ENCODE measurements at places on chromosomes 1 and 21.

DNA sequence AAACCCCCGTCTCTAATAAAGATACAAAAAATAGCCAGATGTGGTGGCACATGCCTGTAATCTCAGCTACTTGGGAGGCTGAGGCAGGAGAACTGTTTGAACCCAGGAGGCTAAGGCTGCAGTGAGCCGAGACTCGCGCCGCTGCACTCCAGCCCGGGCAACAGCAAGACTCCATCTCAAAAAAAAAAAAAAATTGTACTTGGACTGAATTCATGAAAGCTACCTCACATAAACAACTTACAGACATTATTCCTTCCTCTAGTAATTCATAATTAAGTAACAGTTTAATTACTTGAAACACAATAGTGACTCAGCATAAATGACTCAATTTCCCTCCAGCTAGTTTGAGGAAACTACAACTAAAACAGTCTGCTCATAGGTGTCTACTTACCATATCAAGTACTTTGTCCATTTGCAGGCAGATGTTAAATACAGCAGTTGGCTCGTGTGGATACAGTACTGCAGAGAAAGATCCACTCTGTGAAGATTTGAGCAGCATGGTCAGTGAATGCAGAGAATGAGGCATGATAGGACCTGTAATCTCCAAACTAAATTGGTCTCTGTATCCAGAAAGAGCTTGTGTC lies 9.4 kb downstream of the DONSON start:
- no peak for DNase-seq

- DNase-seq, result no peak
Observed at GRCh38 chr1:18411820-18412641, 68.7 kb upstream of the KLHDC7A start.

GRCh38 chr1:197677752-197678295 lies 97.5 kb downstream of the DENND1B start:
- DNase-seq, result no peak

- no peak for DNase-seq
Observed at GRCh38 chr1:151210830-151211229, 12.5 kb downstream of the PIP5K1A start.

DNA sequence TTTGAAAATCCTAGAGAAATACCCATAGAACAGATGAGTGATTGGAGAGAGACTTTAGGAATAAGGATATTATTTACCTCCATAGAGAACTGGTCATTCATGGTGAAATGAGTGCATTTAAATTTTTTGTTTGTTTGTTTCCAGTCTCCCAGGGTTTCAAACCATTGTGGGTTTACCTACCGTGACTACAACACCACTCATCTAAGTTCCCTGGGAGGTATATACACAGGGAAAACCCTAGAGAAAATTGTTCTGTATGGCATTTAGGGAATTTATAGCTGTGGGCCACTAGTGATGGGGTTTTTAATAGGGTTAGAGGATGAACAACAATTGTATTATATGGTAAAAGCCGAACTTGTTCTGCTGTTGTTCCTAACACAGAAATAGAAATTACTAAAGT lies 109.2 kb downstream of the USP25 start:
- DNase-seq, result no peak

DNA sequence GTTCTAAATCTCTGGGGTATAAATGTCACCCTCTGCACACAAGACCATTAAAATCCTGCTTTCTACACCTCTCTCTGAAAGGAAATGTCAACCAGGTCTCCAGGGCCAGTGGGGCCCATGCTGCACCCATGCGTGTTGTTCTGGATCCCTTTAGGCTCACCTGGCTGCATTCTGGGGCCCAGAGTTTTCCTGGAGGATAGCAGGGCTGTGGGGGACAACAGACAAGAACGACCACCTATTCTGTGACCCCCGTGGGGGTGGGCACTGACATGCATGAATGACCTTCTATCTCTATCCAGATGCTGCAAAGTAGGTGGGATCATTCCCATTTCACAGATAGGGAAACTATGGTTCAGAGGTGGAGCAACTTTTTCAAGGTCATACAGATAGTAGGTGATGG lies 41.6 kb downstream of the TNNT2 start:
- DNase-seq, result no peak

All from activated CD4-positive, alpha-beta T cell treated with anti-CD3 and anti-CD28 coated beads for 24 hours (primary cell).